ENCODE measurements at places on chromosomes 7 and 10. TPM values are rescaled to one million over a fixed set of nuclear protein-coding genes. Genes with fewer than 3 reads are reported as not detected.

Gene HOXA5
- not detected for total RNA-seq

Gene LIPF
- total RNA-seq: not detected

Gene CDH23
- total RNA-seq: 1.3 TPM

Gene TRIM4
- 29.7 TPM for total RNA-seq

Gene GSTO2
- 1.2 TPM for total RNA-seq

Gene HOXA4
- total RNA-seq: not detected

Gene PRLHR
- not detected for total RNA-seq

Gene ZNF365
- total RNA-seq: not detected

Gene TOMM7
- 224 TPM for total RNA-seq

Gene TRPV5
- total RNA-seq: 0.10 TPM

Gene PNLIPRP3
- total RNA-seq: not detected

Gene ARID5B
- 55.7 TPM for total RNA-seq

Gene GTPBP10
- total RNA-seq: 23.2 TPM

Gene POM121L12
- total RNA-seq: not detected

Gene VDAC2
- 140 TPM for total RNA-seq

Gene NEUROD6
- not detected for total RNA-seq

Gene HERC4
- 68.0 TPM for total RNA-seq

Gene GNGT1
- not detected for total RNA-seq

Measured in T-helper 1 cell treated with Interleukin-12 subunit alpha and Interleukin-12 subunit beta and Interleukin-4 antibody, amounts not matched to agents 30 ng/mL and 1 ng/mL, for 36 hours (primary cell).